ENCODE measurements at places on chromosomes 1 and 21.

DNA sequence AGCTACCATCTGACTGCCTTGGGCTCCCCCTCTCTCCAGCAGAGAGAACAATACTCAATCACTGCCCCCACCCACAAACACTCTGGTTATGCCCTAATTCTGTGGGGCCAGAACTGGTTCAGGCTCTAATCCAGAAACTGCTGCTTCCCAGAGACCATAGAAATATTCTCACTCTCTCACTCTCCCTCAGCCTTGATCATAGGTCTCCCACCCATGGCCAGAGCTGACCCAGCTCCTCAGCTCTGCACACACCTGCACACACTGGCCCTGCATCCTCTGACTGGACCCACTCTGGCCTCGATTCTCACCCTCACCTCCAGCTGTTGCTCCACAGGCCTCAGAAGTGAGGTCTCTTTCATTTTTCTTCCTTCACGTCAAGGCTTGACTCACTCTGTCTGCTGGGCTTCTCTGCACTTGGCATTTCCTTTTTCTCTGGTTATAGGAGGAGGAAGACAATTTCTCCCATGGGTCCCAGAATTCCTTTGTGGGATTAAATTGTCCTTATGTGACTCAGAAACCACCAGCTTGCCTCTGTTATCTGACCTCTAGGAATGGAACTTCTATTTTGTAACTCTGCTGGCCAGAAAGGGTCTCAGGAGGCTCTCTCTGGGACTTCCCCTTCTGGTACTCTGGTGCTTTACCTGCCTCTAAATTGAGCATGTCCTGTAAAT lies 15.6 kb upstream of the ZMYM6 start:
- DNase-seq: no peak

GRCh38 chr1:109804660-109805059 lies 40.9 kb upstream of the EPS8L3 start:
- DNase-seq: no peak

DNA sequence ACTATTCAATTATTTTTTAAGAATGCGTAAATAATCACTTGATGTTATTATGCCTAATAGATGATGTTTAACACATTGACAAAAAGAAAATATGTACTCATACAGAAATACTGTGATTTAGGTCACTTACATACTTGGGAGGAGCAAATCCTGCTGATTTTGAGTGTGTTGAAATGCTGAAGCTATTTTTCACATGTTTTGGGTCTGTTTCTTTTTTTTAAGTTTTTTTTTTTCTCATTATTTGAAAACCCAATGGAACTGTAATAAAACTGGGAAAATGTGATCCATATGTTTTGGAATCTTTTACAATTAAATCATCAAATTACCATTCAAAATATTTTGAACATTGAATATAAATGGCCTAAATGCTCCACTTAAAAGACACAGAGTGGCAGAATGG lies 366.2 kb upstream of the ADAMTS5 start:
- DNase-seq: no peak

GRCh38 chr1:114117654-114118053 lies 36.0 kb downstream of the SYT6 start:
- no peak for DNase-seq

DNA sequence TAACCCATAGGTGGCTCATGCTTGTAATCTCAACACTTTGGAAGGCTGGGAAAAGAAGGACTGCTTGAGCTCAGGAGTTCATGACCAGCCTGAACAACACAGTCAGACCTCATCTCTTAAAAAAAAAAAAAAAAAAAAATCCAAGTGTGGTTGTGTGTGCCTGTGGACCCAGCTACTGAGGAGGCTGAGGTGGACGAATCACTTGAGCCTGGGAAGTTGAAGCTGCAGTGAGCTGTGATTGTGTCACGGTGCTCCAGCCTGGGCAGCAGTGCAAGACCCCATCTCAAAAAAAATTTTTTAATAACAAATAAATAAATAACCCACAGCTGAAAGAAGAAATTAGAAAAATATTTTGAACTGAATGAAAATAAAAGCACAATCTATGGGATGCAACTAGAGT lies 13.8 kb downstream of the INTS7 start:
- DNase-seq: no peak

GRCh38 chr1:190963321-190963720 lies 485.7 kb upstream of the BRINP3 start:
- DNase-seq: no peak

GRCh38 chr1:22454476-22455056 lies 2.9 kb downstream of the ZBTB40 start:
- no peak for DNase-seq

DNA sequence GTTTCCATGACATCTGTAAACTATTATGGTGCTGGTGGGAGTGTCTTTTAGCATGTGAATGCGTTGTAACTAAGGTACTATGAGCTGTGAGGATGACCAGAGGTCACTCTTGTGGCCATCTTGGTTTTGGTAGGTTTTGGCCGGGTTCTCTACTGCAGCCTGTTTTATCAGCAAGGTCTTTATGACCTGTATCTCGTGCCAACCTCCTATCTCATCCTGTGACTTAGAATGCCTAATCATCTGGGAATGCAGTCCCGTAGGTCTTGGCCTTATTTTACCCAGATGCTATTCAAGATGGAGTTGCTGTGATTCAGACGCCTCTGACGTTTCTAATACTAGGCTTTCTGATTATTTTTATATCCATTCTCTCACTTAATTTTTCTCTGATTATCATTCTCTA lies 9.4 kb downstream of the NCAM2 start:
- no peak for DNase-seq

- no peak for DNase-seq
Measured at GRCh38 chr1:243902100-243902499, 52.1 kb upstream of the AKT3 start.

- DNase-seq: no peak
Measured at GRCh38 chr1:218642033-218642948, 297.2 kb downstream of the TGFB2 start.

GRCh38 chr1:165161130-165161529 lies 195.4 kb downstream of the LMX1A start:
- DNase-seq: no peak

DNA sequence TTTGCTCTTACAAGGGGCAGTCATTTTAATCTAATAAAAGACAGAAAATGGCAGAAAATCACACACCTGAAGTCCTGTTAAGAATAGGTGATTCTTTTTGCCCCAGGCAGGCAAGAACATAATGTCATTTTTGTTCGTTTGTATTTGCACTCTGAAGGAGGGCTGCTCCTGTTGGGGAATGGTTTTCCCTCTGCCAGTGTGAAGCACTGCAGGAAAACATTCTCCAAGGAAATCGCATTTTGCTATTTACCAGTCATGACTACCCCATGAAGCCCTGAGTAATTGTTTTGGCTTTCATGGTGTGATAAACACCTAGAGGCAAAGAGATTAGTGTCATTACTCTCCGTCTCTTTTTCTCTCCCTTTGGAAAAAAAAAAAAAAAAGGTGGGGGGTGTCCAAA lies 345.5 kb downstream of the NTNG1 start:
- no peak for DNase-seq

DNA sequence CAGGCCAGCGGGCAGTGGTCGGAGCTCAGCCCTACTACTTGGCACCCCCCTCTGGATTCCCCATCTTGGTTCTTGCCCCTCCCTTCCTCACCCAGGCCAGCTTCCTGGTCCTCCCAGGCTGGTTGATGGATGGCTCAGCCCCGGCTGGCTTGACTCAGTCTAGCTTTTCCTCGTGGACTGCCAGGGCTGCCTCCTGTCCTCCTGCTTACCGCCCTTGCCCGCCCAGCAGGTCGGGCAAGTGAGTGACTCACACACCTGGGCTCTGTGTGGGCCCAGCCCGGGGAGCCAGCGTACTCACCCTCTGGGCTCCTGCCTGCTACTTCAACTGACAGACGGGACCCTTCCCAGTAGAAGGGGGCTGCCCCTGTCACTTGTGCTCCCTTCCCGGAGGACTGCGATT lies 19.5 kb upstream of the ARHGEF10L start:
- no peak for DNase-seq

GRCh38 chr1:180672505-180672904 lies 40.7 kb downstream of the XPR1 start:
- no peak for DNase-seq
